ENCODE measurements at places on chromosomes 5 and 9.

- no peak for DNase-seq
Measured at GRCh38 chr5:56480078-56480704, 247.1 kb upstream of the ANKRD55 start.

- no peak for DNase-seq
Measured at GRCh38 chr5:119382169-119382568, 26.4 kb downstream of the TNFAIP8 start.

DNA sequence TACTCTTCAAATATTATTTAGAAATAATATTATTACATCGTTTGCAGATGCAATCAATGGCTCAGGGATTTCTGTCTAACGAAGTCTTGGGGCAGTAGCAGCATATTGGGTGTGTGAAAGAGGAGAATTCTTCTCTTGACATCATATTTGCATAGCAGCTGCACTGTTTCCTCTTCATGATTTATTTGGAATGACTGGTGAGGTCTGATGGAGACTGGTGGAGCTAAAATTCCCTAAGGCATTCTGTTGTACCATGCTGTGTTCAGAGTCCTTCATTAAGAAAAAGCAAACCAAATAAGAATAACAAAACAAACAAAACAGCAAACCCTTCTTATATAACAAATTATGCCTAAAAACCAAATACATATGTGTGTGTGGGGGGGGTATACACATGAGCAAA lies 177.6 kb downstream of the DIRAS2 start:
- DNase-seq, result no peak

- DNase-seq, result no peak
Measured at GRCh38 chr9:3007326-3007725, 163.4 kb upstream of the PUM3 start.

DNA sequence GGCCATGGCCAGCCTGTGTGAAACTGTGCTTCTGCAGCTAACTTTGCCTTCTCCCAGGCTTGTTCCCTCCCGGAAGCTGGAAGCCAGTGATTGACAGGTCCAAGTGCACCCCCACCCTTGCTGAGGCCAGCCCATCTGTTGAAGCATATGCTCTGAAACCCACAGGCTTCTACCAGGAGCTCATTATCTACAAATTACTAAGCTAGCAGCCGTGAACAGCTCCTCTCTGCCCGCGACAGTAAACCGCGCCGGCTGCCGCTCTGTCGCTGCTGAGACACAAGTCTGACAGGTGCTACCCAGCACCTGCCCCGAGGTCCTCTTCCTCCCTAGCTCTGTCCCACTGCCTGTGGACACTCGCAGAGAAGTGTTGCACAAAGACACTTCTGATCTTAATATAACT lies 490.9 kb downstream of the GADD45G start:
- no peak for DNase-seq

DNA sequence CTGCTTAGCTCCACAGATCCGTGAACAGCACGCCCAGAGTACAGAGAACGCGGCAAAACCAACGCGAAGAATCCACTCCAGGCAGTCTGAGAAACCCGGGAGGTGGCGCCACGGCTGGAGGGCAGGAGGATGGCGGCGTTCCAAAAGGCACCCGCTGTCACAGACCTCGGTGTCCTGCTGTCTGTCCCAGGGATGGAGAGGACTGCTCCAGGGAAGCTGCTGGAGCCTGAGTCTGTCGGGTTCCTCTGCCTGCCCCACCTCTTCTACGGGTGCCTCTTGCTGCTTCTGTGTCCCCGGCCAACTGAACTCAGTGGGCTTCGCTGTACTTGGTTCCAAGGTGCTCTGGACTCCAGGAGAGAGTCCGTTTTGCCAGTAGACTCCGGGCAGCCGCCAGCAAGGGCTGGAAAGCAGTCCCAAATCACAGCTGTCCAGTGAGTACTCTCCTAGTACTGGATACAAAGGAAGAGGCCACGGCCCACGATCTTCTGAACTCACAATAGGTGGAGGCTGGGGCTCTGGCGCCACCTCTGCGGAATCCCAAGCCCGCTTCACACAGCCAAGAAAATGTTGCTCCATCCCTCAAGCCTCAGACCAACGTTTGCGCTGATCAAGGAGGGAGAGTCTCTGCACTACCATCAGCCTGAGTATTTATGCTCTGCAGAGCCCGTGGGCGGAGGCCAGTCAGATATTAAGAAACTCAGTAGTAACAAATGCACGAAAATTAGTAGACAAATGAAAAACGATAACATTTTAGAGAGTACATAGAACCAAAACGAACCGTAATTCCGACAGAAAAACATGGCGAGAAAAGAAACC lies 440 bp downstream of the ANXA2R start:
- peak; percentile 84 for DNase-seq

GRCh38 chr5:102901424-102902134 lies 146.5 kb downstream of the PAM start:
- no peak for DNase-seq

DNA sequence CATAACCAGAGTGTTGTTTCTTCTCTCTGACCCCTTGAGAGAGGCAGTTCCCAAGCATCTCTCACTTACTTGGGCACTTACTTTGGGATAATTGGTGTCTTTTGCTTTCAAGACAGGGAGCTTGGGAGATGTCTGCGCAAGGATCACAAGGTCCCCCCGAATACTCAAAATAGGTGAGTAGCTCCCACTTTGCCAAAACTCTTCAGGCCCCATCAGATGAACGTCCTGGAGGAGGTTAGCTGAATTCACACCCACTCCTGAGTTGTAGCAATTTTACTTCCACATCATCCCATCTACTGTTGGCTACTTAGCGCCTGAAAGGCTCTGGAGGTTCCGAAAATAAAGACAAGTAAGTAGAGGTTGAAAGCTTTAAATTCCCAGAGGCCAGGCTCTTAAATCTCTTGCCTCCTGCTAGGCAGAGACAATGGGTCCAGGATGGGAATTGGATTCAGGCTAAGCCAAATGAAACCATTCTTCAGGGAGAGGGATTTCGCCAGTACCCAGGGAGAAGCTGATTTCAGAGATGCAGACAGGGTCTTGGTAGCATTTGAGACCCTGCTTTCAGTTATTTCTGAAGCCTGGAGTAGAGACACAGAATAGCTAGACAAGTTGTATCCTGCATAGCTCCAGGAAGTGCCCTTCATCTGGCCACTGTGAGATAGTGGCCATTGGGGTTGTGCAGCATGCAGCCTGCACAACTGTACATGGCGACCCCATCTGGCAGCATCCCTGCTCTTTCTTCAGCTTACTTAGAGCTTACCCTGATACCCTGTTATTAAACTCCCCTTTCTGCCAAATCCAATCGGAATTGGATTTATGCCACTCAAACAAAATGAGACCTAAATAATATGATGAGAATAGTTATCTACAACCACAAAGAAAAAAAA lies 60.1 kb downstream of the BOD1 start:
- DNase-seq, result no peak

DNA sequence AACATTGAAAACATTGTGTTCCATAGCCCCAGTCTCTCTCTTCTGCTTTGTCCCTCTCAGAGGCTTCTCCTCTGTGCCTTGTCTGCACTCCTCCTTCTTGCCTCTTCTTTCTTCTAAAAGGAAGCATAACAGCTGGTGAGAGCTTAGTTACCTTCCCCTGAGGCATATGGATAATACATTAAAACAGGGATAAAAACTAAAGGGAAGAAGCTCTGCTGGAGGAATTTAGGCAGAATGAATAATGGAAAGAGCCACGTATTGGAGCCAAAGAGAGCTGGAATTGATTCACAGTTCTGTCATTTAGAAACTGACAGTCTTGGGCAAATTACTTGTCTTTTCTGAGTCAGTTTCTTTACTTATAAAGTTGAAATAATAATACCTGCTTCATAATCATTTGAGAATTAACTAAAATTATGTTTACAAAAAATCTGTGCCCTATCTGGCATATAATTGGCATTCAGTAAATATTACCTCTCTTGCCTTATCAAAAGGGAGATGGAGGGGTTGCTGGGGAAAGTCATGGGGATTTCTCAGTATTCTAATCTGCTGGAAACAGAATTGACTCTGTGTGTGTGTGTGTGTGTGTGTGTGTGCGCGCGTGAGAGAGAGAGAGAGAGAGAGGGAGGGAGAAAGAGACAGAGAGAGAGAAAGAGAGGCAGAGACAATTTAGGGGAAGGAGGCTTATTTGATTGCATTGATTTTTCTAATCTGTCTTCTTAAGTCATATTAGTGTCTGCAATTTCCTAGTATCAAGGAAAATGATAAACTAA lies 20.2 kb downstream of the ZNF474 start:
- DNase-seq, result no peak

GRCh38 chr9:21995666-21996398 lies 1.2 kb downstream of the CDKN2B-AS1 start:
- peak; percentile 61 for DNase-seq
